ENCODE measurements at places on chromosomes 5 and 9.

GRCh38 chr5:133382661-133383579 is 229.4 kb downstream of the FSTL4 start:
- no peak for DNase-seq

- DNase-seq, result no peak
Measured at GRCh38 chr5:159441441-159441840, 111.2 kb upstream of the IL12B start.

- DNase-seq, result no peak
Measured at GRCh38 chr5:111806753-111807152, 49.8 kb upstream of the NREP start.

DNA sequence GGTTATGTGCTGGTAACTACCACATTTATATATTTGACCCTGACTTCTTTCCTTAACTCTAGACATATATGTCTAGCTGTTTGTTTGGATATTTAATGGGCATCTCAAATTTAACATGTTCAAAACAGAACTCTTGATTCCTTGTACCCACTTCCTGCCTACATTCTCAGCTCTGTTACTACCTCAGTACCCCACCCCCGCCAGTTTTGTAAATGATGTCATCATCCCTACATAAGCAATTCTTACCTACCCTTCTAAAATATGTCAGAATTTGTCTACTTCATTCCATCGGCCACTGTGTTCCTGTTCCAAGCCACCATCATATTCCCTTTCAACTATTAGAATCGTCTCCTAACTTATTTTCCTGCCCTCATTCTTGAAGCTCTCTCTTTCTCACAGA is 4.8 kb downstream of the RAD50 start:
- no peak for DNase-seq

GRCh38 chr5:179619776-179620175 is 3.7 kb downstream of the HNRNPH1 start:
- DNase-seq, result no peak

GRCh38 chr9:106127776-106128175 is 433.4 kb downstream of the TMEM38B start:
- DNase-seq, result no peak

- DNase-seq, result no peak
Measured at GRCh38 chr9:33161589-33162132, 5.5 kb downstream of the B4GALT1 start.

Measured in stimulated activated CD8-positive, alpha-beta memory T cell treated with anti-CD3 and anti-CD28 coated beads, Interleukin-4, amount 100 ng/mL, for 4 hours (primary cell).